ENCODE measurements at places on chromosomes 1 and 21. TPM values are rescaled to one million over a fixed set of nuclear protein-coding genes. Genes with fewer than 3 reads are reported as not detected.

- no peaks in the 10 kb centered on the region for H3K4me1 ChIP-seq
- H3K4me3 ChIP-seq, result no peak overlapping the region
- peaks cover 7% of the 10 kb centered on the region for H3K27me3 ChIP-seq
- H3K36me3 ChIP-seq, result no peaks in the 10 kb centered on the region
These were observed 44.2 kb upstream of the RGS2 start for GRCh38 chr1:192764675-192765074.

- no peak overlapping the region for H3K27ac ChIP-seq
- no peaks in the 10 kb centered on the region for H3K36me3 ChIP-seq
- no peak for DNase-seq
- no peak overlapping the region for H3K4me3 ChIP-seq
- peaks cover 12% of the 10 kb centered on the region for H3K27me3 ChIP-seq
- no peaks in the 10 kb centered on the region for H3K4me1 ChIP-seq
These were observed 356.9 kb downstream of the SIPA1L2 start for GRCh38 chr1:232273011-232273410.

DNA sequence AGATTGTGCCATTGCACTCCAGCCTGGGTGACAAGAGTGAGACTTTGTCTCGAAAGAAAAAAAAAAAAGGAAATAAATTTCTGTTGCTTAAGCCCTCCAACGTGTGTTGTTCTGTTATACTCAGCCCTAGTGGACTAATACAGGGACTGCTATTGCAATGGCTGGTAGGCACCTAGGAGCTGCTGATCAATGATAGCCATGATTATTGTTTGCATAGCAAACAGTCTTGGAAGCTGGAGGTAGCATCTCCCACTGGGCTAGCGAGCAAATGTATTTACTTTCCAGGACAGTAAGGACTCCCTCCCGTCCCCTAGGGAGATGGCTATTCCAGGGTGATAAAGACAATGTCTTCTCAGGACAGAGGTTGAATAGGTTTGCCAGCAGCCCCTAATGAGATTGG is 13.5 kb upstream of the TNFRSF8 start:
- H3K4me3 ChIP-seq, result no peak overlapping the region
- peaks cover 45% of the 10 kb centered on the region for H3K4me1 ChIP-seq
- no peak overlapping the region for H3K27ac ChIP-seq
- H3K27me3 ChIP-seq, result no peaks in the 10 kb centered on the region
- no peaks in the 10 kb centered on the region for H3K36me3 ChIP-seq
- DNase-seq, result no peak

DNA sequence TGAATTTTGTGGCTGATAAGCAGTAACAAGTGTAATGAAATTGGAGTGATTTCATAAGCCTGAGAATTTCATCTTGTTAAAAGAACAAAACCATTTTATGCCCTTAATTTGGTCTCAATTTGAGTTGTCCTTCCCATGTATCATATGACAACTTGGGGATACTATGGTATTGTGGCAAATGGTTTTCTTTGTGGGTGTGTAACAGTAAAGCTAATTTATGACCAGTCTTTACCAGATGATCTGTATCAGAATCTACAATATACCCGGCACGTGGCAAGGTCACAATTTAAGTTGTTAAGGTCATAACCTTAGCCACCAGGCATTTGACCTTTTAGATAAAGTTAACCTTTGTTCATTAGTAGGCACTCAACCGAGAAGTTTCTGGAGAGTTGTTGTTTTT is 9.1 kb downstream of the NFIA start:
- no peak overlapping the region for H3K27ac ChIP-seq
- H3K36me3 ChIP-seq, result no peaks in the 10 kb centered on the region
- H3K4me1 ChIP-seq, result no peaks in the 10 kb centered on the region
- DNase-seq, result no peak

GRCh38 chr1:160070243-160071163 is 543 bp upstream of the KCNJ10 start:
- no peak overlapping the region for H3K27ac ChIP-seq
- H3K4me3 ChIP-seq, result peak overlapping the region; percentile 77
- DNase-seq, result peak; percentile 41
- H3K4me1 ChIP-seq, result peaks cover 18% of the 10 kb centered on the region

DNA sequence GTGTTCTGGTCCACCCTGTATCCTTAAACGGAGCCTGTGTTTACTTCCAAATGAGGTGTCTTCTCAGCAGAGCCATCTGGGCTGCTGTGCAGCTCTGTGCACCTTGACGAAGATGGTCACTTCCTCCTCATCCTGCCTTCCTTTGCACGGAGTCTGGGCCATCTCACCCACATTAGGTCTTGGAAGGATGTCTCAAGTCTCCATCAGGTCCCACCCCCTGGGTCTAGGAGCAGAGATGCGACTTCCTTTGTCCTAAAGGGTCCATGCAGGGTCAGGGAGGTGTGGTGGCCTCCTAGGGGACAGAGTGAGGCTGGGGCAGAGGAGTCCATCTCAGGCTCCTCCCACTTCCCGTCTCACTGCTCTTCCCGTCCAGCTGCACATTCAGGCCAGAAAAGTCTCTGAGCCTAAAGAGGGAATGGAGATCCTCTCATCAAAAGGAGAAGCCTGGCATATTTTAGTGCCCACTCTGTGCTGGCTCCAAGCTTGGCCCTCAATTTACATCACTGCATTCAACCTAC is 209.2 kb downstream of the MATN1 start:
- H3K4me3 ChIP-seq, result no peak overlapping the region
- no peaks in the 10 kb centered on the region for H3K4me1 ChIP-seq
- no peaks in the 10 kb centered on the region for H3K36me3 ChIP-seq

GRCh38 chr1:54361342-54361741 is 44.9 kb downstream of the SSBP3 start:
- DNase-seq, result no peak
- no peak overlapping the region for H3K27ac ChIP-seq
- no peak overlapping the region for H3K4me3 ChIP-seq
- H3K27me3 ChIP-seq, result no peaks in the 10 kb centered on the region
- peaks cover 32% of the 10 kb centered on the region for H3K36me3 ChIP-seq

GRCh38 chr21:29800056-29800455 is 139.7 kb downstream of the GRIK1 start:
- no peak for DNase-seq
- no peak overlapping the region for H3K4me3 ChIP-seq
- H3K27me3 ChIP-seq, result no peaks in the 10 kb centered on the region
- H3K27ac ChIP-seq, result no peak overlapping the region
- no peaks in the 10 kb centered on the region for H3K4me1 ChIP-seq
- no peaks in the 10 kb centered on the region for H3K36me3 ChIP-seq

- H3K27me3 ChIP-seq, result peaks cover 6% of the 10 kb centered on the region
- no peak overlapping the region for H3K4me3 ChIP-seq
- H3K36me3 ChIP-seq, result no peaks in the 10 kb centered on the region
- no peaks in the 10 kb centered on the region for H3K4me1 ChIP-seq
- no peak for DNase-seq
These were observed 15.4 kb upstream of the LCE5A start for GRCh38 chr1:152495066-152495675.

DNA sequence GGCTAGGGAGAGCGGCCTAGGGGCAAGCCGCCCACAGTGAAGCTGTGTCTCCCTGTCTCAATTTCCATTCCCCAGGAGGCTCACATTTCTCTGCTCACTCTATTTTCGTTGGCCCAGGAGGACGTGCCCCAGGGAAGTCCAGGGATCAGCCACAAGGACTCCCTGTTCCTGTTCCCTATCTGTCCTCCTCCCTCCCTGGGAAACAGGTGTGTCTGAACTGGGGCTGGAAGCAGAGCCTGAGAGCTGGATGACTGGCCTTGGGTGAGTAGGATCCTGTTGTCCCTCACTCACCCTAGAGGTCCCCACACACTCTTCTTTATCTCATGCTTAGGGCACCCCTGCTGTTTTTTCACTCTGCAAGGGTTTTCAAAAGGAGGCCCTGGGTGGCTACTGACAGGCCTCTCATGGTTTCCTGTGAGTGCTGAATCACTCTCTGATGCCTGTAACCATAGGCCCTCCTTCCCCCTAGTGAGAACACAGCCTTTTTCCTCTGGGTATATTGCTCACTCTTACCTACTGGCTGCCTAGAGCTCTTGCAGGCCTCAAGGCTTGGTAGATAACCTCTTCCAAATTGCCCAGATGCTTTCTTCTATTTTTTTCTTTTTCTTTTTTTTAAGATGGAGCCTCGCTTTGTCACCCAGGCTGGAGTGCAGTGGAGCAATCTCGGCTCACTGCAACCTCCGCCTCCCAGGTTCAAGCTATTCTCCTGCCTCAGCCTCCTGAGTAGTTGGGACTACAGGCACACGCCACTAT is 3.3 kb upstream of the UTP11 start:
- DNase-seq, result peak; percentile 46
- peaks cover 18% of the 10 kb centered on the region for H3K36me3 ChIP-seq
- H3K27me3 ChIP-seq, result no peaks in the 10 kb centered on the region
- H3K4me1 ChIP-seq, result peaks cover 40% of the 10 kb centered on the region
- H3K4me3 ChIP-seq, result peak overlapping the region; percentile 40

GRCh38 chr1:248858096-248858890 is 592 bp downstream of the ZNF692 start:
- no peaks in the 10 kb centered on the region for H3K27me3 ChIP-seq
- H3K36me3 ChIP-seq, result peaks cover 35% of the 10 kb centered on the region
- H3K4me3 ChIP-seq, result peak overlapping the region; percentile 93
- H3K27ac ChIP-seq, result peak overlapping the region; percentile 96

- H3K4me1 ChIP-seq, result no peaks in the 10 kb centered on the region
- H3K27ac ChIP-seq, result no peak overlapping the region
- H3K27me3 ChIP-seq, result peaks cover 3% of the 10 kb centered on the region
- DNase-seq, result no peak
- no peak overlapping the region for H3K4me3 ChIP-seq
- no peaks in the 10 kb centered on the region for H3K36me3 ChIP-seq
These were observed 413.4 kb downstream of the CAMTA1 start for GRCh38 chr1:7198664-7199063.

- H3K4me3 ChIP-seq, result no peak overlapping the region
- H3K27me3 ChIP-seq, result no peaks in the 10 kb centered on the region
- H3K4me1 ChIP-seq, result no peaks in the 10 kb centered on the region
- no peak overlapping the region for H3K27ac ChIP-seq
- DNase-seq, result no peak
These were observed 1271.5 kb upstream of the PRMT6 start for GRCh38 chr1:105785021-105785420.

DNA sequence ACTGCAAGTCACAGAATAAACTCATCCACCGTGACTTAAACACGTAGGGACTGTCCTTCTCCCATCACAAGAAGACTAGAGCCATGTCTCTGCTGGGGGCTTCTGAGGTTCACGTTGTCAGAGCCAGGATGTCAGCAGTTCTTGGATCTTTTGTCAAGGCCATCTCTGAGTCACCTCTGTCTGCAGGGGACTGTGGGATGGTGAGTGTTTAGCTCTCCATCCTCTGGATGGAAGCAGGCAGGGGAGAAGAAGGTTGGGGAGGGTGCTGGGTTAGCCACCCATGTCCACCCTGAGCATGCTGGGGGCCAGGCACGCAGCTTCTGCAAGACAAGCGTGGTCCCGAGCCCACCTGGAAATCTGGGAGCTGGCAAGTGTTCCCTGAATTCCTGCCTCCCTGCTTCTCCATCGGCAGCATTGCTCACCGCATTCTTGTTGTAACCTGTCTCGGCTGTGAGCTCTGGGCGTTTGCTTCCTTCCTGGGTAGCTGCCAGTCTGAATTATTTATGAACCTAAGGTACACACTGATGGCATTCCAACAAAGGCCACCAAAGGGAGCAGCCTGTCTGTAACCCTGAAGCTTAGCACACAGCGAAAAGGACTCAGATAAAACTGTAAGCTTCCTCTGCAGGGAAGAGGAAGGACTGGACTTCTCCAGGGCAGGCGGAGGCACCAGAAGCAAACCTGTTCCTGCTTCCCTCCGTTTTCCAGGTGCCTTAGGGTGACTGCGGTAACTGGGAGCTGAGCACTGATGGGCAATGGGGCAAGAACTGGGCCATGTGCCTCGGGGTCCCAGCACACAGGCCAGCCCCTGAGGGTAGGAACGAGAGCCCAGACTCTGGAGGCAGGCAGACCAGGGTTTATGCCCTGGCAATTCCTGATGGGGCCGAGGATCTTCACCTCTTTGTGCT is 88.6 kb downstream of the RIPK4 start:
- no peak overlapping the region for H3K27ac ChIP-seq
- no peaks in the 10 kb centered on the region for H3K36me3 ChIP-seq
- no peak overlapping the region for H3K4me3 ChIP-seq
- H3K4me1 ChIP-seq, result no peaks in the 10 kb centered on the region

DNA sequence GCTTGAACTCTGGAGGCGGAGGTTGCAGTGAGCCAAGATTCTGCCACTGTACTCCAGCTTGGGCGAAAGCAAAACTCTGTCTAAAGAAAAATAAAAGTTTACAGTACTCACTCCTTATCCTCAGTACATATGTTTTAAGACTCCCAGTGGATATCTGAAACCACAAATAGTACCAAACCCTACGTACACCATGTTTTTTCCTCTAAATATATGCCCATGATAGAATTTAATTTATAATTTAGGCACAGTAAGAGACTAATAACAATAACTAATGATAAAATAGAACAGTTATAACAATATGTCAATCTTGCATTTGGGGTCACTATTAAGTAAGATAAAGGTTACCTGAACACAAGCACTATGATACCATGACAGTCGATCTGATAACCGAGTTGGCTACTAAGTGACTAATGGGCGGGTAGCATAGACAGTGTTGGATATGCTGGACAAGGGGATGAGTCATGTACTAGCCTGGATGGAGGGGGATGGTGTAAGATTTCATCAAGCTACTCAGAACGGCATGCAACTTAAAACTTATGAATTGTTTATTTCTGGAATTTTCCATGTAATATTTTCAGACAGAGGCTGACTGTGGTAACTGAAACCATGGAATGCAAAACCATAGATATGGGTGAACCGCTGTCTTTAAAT is 43.7 kb downstream of the ST7L start:
- H3K27ac ChIP-seq, result no peak overlapping the region
- H3K4me1 ChIP-seq, result no peaks in the 10 kb centered on the region
- H3K4me3 ChIP-seq, result no peak overlapping the region
- no peaks in the 10 kb centered on the region for H3K27me3 ChIP-seq

- H3K4me3 ChIP-seq, result peak overlapping the region; percentile 93
- H3K27me3 ChIP-seq, result no peaks in the 10 kb centered on the region
- H3K36me3 ChIP-seq, result peaks cover 35% of the 10 kb centered on the region
- H3K27ac ChIP-seq, result peak overlapping the region; percentile 89
These were observed 1.2 kb downstream of the MTF2 start for GRCh38 chr1:93080179-93080823.

GRCh38 chr21:15291621-15292266 is 226.9 kb upstream of the NRIP1 start:
- no peaks in the 10 kb centered on the region for H3K36me3 ChIP-seq
- H3K4me1 ChIP-seq, result no peaks in the 10 kb centered on the region
- no peak overlapping the region for H3K4me3 ChIP-seq
- DNase-seq, result no peak
- H3K27ac ChIP-seq, result no peak overlapping the region
- no peaks in the 10 kb centered on the region for H3K27me3 ChIP-seq

DNA sequence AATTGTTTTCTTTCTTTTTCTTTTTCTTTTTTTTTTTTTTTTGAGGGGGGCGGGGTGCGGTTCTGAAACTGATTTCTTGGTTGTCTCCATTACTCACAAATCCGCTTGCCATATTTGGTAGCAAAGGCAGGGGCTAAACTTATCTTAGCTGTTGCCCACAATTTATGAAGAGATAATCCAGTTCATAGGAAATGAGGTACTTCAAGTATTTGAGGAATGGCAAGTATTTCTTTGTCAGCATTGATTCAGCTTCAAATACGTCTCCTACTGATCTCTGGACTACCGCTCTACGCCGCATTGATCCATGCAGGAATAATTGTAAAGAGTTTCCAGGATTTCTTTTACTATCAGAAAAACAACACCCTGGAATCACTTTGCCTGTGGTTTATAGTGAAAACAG is 289.2 kb upstream of the DPYD start:
- no peaks in the 10 kb centered on the region for H3K36me3 ChIP-seq
- H3K4me1 ChIP-seq, result no peaks in the 10 kb centered on the region
- DNase-seq, result no peak
- H3K27ac ChIP-seq, result no peak overlapping the region

HSF2BP gene
- total RNA-seq, result 0.97 TPM

TACSTD2 gene
- 0.07 TPM for total RNA-seq

OLIG2 gene
- not detected for total RNA-seq

KLHDC7A gene
- not detected for total RNA-seq

SLC22A15 gene
- total RNA-seq, result 0.52 TPM

BCL2L15 gene
- 0.39 TPM for total RNA-seq

Measured in activated T-helper 2 cell treated with anti-CD3 and anti-CD28 coated beads, Interferon-gamma antibody, Interleukin-2, Interleukin-4, amounts not matched to agents 10 μg/mL and 5 μg/mL and 100 μg/mL, durations not matched to agents 14 hours and 24 hours and 36 hours (primary cell).